GM20000 (cell line): ENCODE measurements at places on chromosomes 1 and 21.

GRCh38 chr1:64584479-64584878, 114.5 kb downstream of the CACHD1 start:
- no peak for DNase-seq

DNA sequence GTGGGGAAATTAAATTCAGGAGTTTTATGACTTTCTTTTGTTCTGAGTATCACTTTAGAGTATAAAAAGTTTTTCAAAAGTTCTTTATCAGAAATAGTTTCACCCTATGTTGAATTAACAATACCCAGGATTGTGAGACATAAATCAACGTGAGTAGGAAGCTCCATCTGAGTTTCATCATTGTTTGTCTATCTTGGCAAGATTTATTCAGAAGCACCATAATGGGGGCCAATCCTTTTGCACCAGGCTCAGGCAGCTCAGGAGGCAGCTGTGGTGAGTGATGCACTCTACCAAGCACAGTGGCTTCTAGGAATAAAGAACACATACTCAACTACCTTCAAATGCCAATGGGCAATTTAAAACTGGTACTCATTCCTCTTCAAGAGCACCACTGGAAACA, 12.0 kb downstream of the CREG1 start:
- no peak for DNase-seq

DNA sequence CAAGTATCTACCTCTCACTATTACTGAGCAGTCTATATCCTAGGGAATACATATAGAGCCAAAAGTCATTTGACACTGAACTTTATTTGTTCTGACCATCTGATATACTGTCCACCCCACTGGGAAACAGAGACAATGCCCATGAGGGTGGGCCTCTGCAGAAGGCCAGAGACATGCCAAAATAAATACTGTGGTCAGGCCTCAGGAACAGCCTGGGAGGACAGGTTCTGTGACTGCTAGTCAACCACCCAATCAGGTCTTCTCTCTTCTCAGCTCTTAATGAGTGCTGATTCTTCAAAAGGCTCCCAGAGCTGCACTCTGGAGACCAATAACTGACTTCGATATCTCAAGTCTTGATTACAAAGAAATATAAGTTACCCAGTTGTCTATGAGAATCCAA, 5.5 kb upstream of the ANKRD35 start:
- no peak for DNase-seq

- no peak for DNase-seq
These were observed 456 bp upstream of the SMYD2 start for GRCh38 chr1:214280386-214281020.

DNA sequence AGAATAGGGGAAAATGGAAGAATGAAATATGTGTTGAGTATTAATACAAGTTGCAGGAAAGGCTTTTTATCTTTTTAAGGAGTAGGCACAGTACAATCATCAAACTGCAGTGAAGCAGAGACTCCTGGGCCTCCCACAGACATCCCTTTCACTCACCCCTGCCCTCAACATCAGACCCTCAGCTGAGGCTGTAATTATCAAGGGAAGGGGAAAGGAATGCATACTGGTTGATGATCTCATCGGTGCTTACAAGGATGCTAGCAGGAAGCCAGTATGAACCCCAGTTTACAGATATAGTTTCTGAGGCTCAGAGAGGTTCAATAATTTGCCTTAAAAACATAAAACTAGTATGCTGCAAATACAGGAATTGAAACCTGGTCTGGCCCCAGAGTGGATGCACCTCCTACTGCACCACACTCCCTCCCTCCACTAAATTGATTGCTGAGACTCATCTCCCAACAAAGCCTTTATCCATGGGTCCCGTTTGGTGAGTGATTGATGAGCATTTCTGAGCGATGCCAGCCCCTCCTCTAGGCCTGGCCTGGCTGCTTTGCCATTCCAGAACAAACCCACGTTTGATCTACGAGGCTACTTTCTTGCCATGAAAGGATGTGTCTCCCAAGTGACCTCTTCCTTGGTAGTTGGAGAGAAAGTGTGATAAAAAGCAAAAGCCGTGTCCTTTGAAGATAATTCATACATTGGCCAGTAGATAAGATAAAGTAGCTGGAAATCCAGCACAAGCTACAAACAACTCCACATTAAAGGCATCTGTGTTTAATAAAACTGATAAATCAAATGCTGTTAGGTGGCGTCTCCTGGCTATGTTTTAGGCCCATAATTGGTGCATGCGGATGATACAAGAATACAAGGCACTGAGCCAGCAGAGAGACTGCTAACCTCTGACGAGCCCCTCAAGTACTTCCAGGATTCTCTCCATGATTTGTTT, 233.9 kb upstream of the CAMK1G start:
- DNase-seq: no peak

GRCh38 chr1:53526451-53527101, 67.4 kb downstream of the DMRTB1 start:
- no peak for DNase-seq

GRCh38 chr21:46183910-46184624, at the start of gene SPATC1L:
Gene SPATC1L (minus strand): TSS chr21:46184459. CDS start chr21:46182816, 1,643 bp downstream.
- DNase-seq: peak; percentile 90

DNA sequence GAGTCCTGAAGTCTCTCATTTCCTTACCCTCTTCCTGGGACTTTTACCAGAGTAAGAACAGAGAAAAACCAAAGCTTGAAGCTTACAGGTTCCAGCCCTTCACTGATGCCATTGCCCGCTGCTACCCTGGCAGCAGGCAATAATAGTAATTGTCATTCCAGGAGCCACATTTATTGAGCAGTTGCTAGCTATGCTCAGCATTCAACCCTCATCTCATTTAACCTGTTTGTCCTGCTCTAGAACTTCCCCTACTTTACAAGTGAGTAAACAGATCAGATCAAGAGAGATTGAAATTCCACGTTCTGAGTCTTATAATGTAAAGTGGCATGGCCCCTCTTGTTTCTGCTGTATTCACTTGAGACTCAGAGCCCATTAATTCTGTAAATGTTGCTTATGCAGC, 80.4 kb downstream of the ATP1A1 start:
- no peak for DNase-seq

- DNase-seq: peak; percentile 53
These were observed 11.2 kb downstream of the AGO1 start for GRCh38 chr1:35894183-35894582.

GRCh38 chr1:28898405-28898881, 15.9 kb upstream of the EPB41 start:
- DNase-seq: no peak
